ENCODE measurements at places on chromosomes 2 and 18.

GRCh38 chr2:146916914-146917313 lies 927.9 kb upstream of the ACVR2A start:
- no peak for DNase-seq

- no peak for DNase-seq
Measured at GRCh38 chr2:120765678-120766469, 30.2 kb downstream of the GLI2 start.

GRCh38 chr18:45376193-45376592 lies 239.1 kb upstream of the SLC14A2 start:
- no peak for DNase-seq

GRCh38 chr2:169039702-169040101 lies 8.6 kb upstream of the ABCB11 start:
- no peak for DNase-seq

DNA sequence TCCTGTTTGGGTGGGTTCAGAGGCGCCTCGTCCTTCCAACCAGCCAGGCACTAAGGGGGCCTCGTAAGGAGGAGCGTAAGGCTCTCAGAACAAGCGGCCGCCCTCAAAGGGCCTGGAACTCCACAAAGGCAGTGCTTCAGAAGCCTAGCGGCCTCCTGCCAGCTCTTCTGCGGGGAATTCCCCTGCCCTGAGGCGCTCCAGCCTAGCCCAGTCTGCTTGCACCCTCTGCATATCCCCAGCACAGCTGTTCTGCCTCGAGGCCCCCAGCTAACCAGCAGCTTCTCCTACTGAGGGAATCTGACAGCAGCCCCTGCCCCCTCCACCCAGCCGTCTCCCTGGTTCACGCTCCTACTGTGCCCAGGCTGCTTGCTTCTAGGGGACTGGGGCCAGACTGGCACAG lies 265.9 kb downstream of the TFCP2L1 start:
- no peak for DNase-seq

DNA sequence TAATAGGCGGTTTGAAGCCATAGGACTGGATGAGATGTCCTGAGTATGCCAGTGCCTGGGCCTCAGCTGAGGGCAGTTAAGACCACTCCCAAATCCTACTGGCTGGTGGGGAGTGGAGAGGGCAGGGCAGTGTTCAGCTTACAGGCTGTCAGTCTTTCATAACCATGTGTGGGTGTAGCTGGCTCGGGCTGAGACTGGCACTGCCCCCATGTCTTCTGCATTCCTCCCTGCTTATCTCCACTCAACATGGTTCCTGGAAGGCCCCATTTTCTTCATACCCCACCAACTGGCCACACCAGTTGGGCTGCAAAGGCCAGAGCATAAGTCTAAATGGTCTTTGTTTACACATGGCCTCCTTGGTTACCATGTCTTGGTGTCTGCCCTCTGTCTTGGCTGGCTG lies 17.2 kb upstream of the IL37 start:
- DNase-seq: no peak
